Vagina (tissue), 2 donors: ENCODE measurements at places on chromosomes 3 and 15. TPM values are rescaled to one million over a fixed set of nuclear protein-coding genes. Genes with fewer than 3 reads are reported as not detected.

DNA sequence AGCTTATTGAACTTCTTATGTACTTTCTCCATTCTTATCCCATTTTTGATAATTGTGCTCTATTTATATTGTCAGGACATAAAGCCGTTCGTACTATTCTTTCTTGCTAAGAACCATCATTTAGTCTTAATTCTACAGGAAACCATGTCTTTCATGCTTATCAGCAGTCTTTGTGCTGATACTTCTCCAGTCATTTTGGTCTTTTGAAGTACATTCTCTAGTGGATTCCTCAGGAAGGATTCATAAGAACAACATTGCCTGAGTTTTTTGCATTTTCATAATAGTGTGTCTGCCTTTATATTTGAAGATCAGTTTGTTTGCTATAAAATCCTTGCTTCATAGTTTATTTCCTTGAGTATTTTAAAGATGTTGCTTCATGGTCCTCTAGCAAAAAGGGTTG lies 126.6 kb upstream of the NEO1 start:
- no peak overlapping the region for H3K27ac ChIP-seq
- no peaks in the 10 kb centered on the region for H3K4me1 ChIP-seq
- H3K27me3 ChIP-seq, result no peaks in the 10 kb centered on the region
- H3K4me3 ChIP-seq, result no peak overlapping the region

GRCh38 chr3:55629432-55629831 lies 142.3 kb upstream of the WNT5A start:
- no peak for DNase-seq
- no peaks in the 10 kb centered on the region for H3K4me1 ChIP-seq
- no peaks in the 10 kb centered on the region for H3K36me3 ChIP-seq
- no peak overlapping the region for H3K4me3 ChIP-seq

- no peaks in the 10 kb centered on the region for H3K36me3 ChIP-seq
- no peak overlapping the region for H3K27ac ChIP-seq
- H3K27me3 ChIP-seq, result peaks cover 39% of the 10 kb centered on the region
- peak; percentile 64 for DNase-seq
- peak overlapping the region; percentile 37 for H3K4me3 ChIP-seq
These were observed 12.9 kb downstream of the ZIC4 start for GRCh38 chr3:147393261-147393942.

GRCh38 chr3:114320246-114320645 lies 26.4 kb downstream of the TIGIT start:
- no peak overlapping the region for H3K4me3 ChIP-seq
- no peak overlapping the region for H3K27ac ChIP-seq
- no peak for DNase-seq
- no peaks in the 10 kb centered on the region for H3K27me3 ChIP-seq
- H3K36me3 ChIP-seq, result no peaks in the 10 kb centered on the region

DNA sequence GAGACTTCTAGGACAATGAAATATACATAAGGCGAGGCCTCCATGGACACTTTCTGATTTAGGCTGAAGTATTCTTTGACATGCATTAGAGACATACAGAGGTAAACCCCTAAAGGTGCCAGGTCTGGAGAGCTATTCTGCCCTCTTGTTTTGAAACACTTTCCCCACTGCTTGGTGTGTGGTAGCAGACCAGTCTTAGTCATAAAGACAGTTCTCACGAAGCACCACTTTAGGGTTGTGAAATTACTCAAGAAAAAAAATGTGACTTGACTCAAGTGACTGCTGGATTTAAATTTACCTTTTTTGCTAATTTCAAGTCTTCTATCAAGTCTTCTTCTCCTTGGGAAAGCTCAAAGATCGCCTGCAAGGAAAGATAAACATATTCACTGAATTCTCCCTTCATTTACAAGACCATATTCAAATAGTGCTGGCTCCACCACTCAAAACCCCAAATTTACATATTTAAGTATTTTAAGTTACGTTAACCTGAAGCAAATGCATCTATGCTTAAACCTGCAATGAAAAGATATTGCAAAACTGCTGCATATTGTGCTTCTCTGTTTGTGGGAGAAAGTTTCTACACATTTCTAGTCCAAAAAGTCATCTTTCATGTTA lies 48.4 kb downstream of the ARHGEF3 start:
- H3K36me3 ChIP-seq, result peaks cover 4% of the 10 kb centered on the region
- H3K4me3 ChIP-seq, result no peak overlapping the region
- peaks cover 39% of the 10 kb centered on the region for H3K4me1 ChIP-seq
- DNase-seq, result no peak

DNA sequence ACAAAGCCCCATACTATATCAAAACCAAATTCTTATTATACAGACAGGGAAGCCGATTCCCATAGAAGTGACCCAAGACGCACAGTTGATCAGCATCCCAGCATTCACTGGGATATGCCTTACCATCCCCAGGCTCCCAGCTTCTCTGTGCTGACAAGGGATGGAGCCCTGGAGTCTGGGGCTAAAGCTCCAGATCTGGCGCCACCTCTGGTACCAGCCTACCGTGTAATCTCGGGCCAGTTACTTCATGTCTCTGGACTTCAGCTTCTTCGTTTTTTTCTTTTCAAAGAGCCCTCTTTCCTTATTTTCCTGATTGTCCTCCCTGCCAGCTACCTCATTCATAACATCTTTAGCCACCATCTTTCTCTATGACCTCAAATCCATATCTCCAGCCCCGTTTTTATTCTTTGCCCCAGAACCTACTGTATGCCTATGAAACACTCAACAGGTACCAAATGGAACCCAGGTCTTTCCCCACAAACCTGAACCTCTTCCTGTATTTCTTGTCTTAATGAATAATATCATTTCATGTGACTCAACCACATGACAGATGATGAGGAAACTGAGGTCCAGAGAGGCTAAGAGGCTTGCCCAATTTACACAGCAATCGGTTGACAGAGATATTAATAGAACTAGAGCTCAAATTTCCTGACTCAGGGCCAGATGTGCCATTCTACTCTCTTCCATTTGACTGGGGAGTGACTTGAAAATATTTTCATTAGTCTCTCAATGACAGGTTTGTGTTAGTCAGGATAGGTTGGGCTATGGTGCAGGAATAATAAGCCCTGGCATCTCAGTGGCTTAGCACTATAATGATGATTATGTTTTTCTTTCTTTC lies 85.4 kb upstream of the TLE3 start:
- no peak overlapping the region for H3K4me3 ChIP-seq
- H3K27ac ChIP-seq, result no peak overlapping the region
- no peaks in the 10 kb centered on the region for H3K4me1 ChIP-seq
- DNase-seq, result no peak
- H3K36me3 ChIP-seq, result no peaks in the 10 kb centered on the region
- H3K27me3 ChIP-seq, result no peaks in the 10 kb centered on the region

DNA sequence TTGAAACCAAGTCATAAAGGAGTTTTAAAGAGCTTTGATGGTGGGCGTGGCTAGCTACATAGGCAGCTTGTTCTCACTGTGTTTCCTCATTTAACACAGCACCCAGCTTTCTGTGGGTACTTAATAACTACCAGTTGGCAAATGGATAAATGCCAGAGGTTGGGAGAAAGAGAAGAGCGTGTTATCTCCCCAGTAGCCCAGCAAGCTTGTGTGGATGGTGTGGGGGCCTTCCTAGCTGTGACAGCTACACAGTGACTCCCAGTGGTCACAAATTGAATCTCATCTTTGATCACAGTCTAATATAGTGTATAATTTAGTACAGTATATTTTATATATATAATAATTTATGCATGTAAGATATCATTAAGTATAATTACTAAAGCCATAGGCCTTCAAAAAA lies 984.1 kb downstream of the EPHA3 start:
- H3K27ac ChIP-seq, result no peak overlapping the region
- no peaks in the 10 kb centered on the region for H3K27me3 ChIP-seq
- H3K36me3 ChIP-seq, result no peaks in the 10 kb centered on the region
- H3K4me3 ChIP-seq, result no peak overlapping the region

DNA sequence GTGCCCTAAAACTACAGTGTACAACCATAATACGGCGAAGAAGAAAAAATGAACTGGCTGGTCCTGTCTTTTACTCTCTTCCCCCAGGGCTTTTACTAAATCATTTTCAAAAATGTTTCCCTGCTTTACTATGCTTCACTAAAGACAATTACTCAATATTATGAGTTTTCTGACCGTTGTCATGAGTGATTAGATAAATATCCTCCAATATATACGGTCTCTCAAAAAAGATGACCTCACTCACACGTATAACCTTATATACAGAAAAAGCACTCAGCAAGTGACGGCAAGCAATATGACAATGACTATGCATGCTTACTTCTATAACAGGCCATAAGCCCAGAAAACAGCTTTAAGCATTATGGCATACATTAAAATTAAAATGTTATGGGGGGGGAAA lies 60.5 kb downstream of the TBL1XR1 start:
- H3K4me1 ChIP-seq, result peaks cover 48% of the 10 kb centered on the region
- no peaks in the 10 kb centered on the region for H3K36me3 ChIP-seq
- no peak overlapping the region for H3K27ac ChIP-seq

- H3K27ac ChIP-seq, result no peak overlapping the region
- peaks cover 9% of the 10 kb centered on the region for H3K4me1 ChIP-seq
- H3K27me3 ChIP-seq, result no peaks in the 10 kb centered on the region
- peaks cover 9% of the 10 kb centered on the region for H3K36me3 ChIP-seq
- H3K4me3 ChIP-seq, result no peak overlapping the region
These were observed 3.8 kb upstream of the CELF6 start for GRCh38 chr15:72323752-72324151.

GRCh38 chr3:114213627-114214541 lies 23.5 kb downstream of the ZNF80 start:
- peak overlapping the region; percentile 46 for H3K27ac ChIP-seq
- H3K36me3 ChIP-seq, result no peaks in the 10 kb centered on the region
- no peaks in the 10 kb centered on the region for H3K4me1 ChIP-seq

DNA sequence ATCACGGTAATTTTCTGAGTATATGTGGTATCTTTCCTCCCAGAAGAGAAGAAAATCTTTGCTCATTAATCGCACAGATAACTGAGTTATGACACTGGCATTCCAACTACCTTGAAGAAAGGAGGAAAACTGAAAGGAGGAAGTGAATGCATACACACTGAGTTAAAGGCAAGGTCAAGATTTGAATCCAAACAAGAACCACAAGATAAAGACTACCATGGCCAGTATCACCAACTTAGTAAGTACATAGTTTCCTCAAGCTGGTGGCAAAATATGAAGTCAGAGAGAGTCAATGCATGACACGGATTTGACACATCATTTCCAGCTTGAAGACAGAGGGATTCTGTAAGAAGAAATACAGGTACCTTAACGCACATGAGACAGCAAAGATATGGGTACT lies 287.5 kb downstream of the ULK4 start:
- no peaks in the 10 kb centered on the region for H3K27me3 ChIP-seq
- H3K4me1 ChIP-seq, result no peaks in the 10 kb centered on the region
- H3K4me3 ChIP-seq, result no peak overlapping the region
- no peak for DNase-seq
- H3K36me3 ChIP-seq, result no peaks in the 10 kb centered on the region

GRCh38 chr3:114958930-114959329 lies 188.2 kb downstream of the ZBTB20 start:
- no peak overlapping the region for H3K4me3 ChIP-seq
- DNase-seq, result no peak
- H3K4me1 ChIP-seq, result no peaks in the 10 kb centered on the region
- no peak overlapping the region for H3K27ac ChIP-seq
- H3K27me3 ChIP-seq, result no peaks in the 10 kb centered on the region

GRCh38 chr3:165770781-165771180 lies 66.4 kb downstream of the BCHE start:
- no peaks in the 10 kb centered on the region for H3K4me1 ChIP-seq
- H3K4me3 ChIP-seq, result no peak overlapping the region
- no peak for DNase-seq
- no peak overlapping the region for H3K27ac ChIP-seq
- H3K36me3 ChIP-seq, result no peaks in the 10 kb centered on the region

DNA sequence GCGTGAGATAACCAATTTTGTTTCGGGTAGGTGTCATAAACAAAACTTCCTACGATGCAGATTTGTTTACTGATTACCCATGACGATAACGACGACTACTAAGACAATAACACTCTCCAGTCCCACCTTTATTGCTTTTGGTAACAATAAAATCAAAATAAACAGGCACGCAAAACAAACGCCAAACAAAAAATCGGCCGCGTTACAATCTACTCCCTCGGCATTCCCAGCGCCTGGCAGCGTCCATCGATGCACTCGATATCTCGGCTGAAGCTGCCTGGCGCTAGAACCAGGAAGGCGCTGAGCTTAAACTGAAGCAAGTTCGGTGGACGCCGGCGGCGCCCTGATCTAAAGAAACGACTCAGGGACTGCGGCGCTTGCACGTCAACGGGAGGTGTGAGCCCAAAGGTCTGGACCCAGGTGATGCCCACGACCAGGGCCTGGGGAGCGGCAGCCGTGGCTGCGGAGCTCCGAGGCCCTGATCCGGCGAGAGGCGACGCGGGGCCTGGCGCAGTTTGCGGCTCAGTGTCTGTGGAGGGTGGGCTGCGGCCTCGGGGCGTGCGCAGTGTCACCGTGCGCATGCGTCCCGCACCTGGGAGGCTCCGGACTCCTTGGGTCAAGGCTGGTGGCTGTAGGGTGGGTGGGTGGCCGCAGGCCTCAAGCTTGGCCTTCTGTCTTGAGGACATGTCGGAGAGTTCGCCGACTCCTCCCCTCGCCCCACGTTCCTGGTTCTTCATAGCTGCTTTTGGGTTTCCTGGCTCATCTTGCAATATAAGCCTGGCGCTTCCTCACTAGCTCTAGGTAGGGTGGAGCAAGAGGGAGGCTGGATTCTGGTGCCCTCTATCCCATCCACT lies at the start of gene RSRC1:
RSRC1 (plus strand) TSS at position 286 of the 854 bp plus-strand sequence. CDS start 12,016 bp downstream, outside the sequence.
- no peaks in the 10 kb centered on the region for H3K36me3 ChIP-seq
- H3K27me3 ChIP-seq, result peaks cover 9% of the 10 kb centered on the region
- H3K27ac ChIP-seq, result peak within 1 kb of the TSS; percentile 75
- H3K4me3 ChIP-seq, result peak within 1 kb of the TSS; percentile 87
- H3K4me1 ChIP-seq, result peaks cover 48% of the 10 kb centered on the region

DNA sequence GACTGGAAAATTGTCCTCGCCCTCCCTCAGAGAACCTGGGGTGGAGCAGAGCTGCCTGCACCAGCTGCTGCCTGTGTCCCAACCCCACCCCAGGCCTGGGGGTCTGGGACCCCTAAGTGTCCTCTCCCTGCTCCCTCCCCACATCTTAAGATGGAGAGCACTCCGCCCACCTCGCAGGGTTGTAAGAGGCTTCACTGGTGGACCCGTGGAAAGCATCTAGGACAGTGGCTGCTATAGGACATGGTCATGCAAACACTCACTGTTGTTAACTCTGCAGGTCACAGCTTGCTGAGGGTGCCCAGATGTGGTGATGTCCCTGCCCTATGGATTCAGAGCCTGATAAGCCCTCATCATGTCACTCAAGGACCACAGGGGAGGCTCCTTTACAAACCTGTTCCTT lies 62.0 kb upstream of the ARNT2 start:
- H3K36me3 ChIP-seq, result no peaks in the 10 kb centered on the region
- H3K27ac ChIP-seq, result no peak overlapping the region
- no peaks in the 10 kb centered on the region for H3K4me1 ChIP-seq
- no peak for DNase-seq
- H3K4me3 ChIP-seq, result no peak overlapping the region

- H3K4me1 ChIP-seq, result no peaks in the 10 kb centered on the region
- no peak overlapping the region for H3K4me3 ChIP-seq
- no peaks in the 10 kb centered on the region for H3K27me3 ChIP-seq
- DNase-seq, result no peak
- no peak overlapping the region for H3K27ac ChIP-seq
These were observed 150.0 kb downstream of the CLSTN2 start for GRCh38 chr3:140085001-140085400.

FBXL22 gene
- 10.1 TPM for total RNA-seq

GOLGA8G gene
- total RNA-seq, result not detected

GP9 gene
- total RNA-seq, result not detected

GRAMD2A gene
- 7.4 TPM for total RNA-seq

AMIGO3 gene
- not detected for total RNA-seq

NR1I2 gene
- total RNA-seq, result not detected
